ENCODE measurements at places on chromosomes 4 and X. TPM values are rescaled to one million over a fixed set of nuclear protein-coding genes. Genes with fewer than 3 reads are reported as not detected.

DNA sequence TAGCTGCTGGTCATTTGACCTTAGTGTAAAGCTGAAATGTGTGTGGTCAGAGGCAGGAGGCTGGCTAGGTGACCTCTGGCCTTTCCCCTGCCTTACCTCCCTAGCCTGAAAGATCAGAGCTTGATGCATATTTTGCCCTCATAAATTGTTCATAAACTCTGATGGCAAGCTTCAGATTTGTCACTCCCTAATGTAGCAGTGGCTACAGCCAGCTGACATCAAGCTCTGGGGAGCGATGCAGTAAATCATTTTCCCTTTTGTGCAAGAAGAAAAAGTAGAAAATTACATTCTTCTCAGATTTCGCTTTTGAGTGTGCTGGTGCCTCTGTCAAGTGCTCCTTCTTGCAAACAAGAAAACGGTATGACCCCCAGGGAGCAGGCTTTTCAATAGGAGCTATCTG lies 87.7 kb upstream of the MAGEA4 start:
- no peaks in the 10 kb centered on the region for H3K36me3 ChIP-seq
- H3K27me3 ChIP-seq, result no peaks in the 10 kb centered on the region
- H3K27ac ChIP-seq, result no peak overlapping the region
- H3K4me1 ChIP-seq, result no peaks in the 10 kb centered on the region

DNA sequence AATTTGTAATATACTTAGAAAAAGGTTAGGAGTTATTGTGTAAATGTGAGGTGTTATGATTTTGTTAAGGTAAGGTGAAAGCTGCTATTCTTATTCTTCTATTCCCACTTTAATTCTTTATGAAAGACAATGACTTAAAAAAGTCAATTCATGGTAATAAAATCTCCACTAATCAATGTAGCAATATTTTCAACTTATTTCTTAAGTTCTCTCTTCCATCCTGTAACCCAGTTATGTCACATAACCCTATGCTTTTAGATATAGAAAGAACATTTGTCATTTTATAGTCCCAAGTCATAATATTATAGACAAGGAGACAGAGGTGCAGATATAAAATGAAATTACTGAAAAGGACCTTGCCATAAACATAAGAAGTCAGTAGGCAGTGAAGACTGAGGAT lies 157.9 kb upstream of the SLC7A11 start:
- H3K27me3 ChIP-seq, result no peaks in the 10 kb centered on the region
- H3K36me3 ChIP-seq, result no peaks in the 10 kb centered on the region
- no peak overlapping the region for H3K27ac ChIP-seq
- H3K4me3 ChIP-seq, result no peak overlapping the region

Gene POU4F2
- not detected for total RNA-seq

- H3K4me1 ChIP-seq, result no peaks in the 10 kb centered on the region
- H3K36me3 ChIP-seq, result no peaks in the 10 kb centered on the region
- DNase-seq, result no peak
Observed at GRCh38 chr4:36824682-36825081, 419.9 kb upstream of the NWD2 start.

DNA sequence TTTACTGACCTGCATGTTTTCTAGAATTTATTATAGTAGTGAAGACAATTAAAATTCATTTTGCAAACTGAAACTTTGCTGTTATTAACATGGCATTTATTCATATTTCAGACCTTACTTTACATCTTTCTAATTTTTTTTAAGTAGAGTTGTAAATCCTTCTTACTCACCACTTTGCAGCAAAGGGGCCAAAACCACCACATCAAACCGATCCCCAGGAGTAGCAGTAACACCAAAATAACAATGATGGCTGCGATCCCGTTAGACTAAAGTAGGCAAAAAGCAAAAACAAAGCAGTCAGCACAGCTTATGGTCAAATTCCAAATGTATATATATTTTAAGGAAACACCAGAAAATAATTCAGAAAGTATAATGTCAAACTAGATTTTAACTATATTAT lies 64.7 kb downstream of the ANTXR2 start:
- no peak overlapping the region for H3K4me3 ChIP-seq
- H3K27me3 ChIP-seq, result no peaks in the 10 kb centered on the region
- peaks cover 19% of the 10 kb centered on the region for H3K4me1 ChIP-seq

- H3K27me3 ChIP-seq, result no peaks in the 10 kb centered on the region
- no peaks in the 10 kb centered on the region for H3K36me3 ChIP-seq
Observed at GRCh38 chr4:172962564-172963353, 205.9 kb upstream of the GALNT7 start.

DNA sequence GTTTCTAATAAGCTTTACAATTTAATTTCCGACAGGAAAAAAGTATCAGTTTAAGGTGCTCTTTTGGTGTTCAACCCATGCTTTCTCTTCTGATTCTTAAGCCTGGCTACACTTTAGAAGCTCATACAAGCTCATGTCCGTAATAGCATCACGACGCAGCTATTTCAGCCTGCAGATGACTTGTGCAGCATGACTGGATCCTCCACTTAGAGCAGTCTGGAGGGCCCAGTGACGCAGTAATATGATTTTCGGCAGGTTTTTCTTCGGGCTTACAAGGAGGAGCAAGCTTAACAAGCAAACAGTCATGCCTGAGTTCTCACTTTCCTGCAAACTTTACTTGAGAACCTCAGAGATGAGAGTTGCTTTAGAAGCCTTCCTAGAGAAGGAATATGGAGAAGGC lies 85.3 kb upstream of the MAML3 start:
- peaks cover 19% of the 10 kb centered on the region for H3K4me1 ChIP-seq
- no peak overlapping the region for H3K27ac ChIP-seq
- H3K36me3 ChIP-seq, result no peaks in the 10 kb centered on the region
- no peaks in the 10 kb centered on the region for H3K27me3 ChIP-seq
- no peak overlapping the region for H3K4me3 ChIP-seq
- no peak for DNase-seq

Gene CDKL2
- total RNA-seq, result 0.38 TPM
